ENCODE measurements at places on chromosomes 7 and 10.
A peak's percentile ranks its signal among the peaks of the same experiment; 100 is the strongest.

DNA sequence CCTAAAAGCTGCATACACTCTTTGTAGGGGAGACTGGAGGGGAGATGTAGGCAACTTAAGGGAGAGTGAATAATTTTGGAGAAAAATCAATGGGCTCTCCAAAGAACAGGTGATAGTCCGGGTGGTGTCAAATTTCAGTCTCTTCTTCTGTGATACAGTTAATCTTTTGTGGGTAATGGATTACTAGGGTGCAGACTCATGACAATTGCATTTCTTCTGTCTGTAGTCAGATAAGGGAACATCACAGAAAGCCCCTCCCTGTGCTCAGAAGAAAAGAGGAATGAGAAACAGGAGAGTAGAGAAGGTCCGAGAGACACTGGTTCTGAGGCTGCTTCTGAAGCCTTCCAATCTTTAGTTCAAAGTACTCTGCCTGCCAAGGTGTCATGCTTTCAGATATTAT lies 1140.7 kb upstream of the LRRN3 start:
- no peak for DNase-seq

GRCh38 chr7:2853147-2853546 lies 9.0 kb upstream of the GNA12 start:
- DNase-seq = no peak

GRCh38 chr10:94036766-94037033 lies 43.0 kb downstream of the PLCE1 start:
- DNase-seq = no peak

- DNase-seq = peak; percentile 18
These were observed 57.6 kb upstream of the ANTXRL start for GRCh38 chr10:46229144-46229563.

GRCh38 chr10:80407812-80408241 lies 524 bp upstream of the PRXL2A start:
- no peak for DNase-seq

- peak; percentile 44 for DNase-seq
These were observed 191.8 kb upstream of the CXCL12 start for GRCh38 chr10:44576702-44577191.

DNA sequence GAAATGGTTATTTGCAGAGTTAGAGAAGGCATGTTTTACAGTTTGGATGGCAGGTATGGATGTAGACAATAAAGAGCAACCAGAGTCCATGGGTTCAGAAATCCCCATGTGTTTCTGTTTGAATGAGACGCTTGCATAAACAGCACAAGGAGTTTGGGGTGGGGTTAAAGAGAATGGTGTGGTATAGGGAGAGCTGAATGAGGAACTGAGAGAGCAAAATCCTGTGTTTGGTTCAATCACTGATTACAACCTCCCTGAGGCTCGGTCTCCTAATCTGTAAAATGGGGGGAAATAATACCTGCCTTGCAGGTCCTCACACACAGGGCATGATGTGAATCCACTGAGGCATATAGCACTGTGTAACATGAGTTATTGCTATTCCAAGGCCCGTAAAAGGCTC lies 23.7 kb downstream of the CAV1 start:
- DNase-seq = no peak

DNA sequence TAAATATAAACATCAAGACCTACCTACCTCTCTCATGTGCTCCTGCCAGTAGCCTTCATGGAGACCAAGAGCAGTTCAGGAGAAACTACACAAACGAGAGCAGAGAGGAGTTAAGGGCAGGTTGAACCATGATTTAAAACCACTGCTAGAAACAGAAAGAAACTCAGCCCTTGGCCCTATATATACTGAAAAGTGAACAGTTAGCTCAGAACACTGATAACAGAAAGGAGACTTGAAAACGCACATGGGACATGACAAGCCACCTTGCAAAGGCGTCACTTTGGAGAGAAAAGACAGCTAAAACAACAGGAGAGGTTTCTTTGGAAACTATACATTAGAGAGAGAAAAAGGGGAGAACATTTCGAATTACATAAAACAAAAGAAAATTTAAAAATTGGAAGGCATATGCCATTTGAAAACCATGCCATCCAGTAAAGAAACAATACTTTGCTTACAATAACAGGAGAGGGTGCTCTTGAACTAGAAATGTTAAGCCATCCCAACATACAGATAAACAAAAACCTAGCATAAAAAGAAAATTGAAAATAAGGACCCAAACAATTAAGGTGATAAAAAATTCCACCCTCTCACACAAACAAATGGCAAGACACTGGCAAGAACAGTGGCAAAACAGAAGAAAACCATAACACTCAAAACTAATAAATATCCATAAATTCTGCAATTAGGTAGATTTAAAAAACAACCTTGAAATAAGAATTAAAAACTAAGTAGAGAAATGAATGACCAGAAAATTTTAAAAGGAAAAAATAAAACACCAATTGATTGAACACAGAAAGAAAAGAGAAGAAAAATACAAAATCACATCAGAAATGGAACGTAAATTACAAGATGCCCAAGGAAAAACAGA lies 232.7 kb downstream of the IMMP2L start:
- no peak for DNase-seq

GRCh38 chr7:3408814-3409595 lies 108.0 kb downstream of the SDK1 start:
- DNase-seq = no peak

DNA sequence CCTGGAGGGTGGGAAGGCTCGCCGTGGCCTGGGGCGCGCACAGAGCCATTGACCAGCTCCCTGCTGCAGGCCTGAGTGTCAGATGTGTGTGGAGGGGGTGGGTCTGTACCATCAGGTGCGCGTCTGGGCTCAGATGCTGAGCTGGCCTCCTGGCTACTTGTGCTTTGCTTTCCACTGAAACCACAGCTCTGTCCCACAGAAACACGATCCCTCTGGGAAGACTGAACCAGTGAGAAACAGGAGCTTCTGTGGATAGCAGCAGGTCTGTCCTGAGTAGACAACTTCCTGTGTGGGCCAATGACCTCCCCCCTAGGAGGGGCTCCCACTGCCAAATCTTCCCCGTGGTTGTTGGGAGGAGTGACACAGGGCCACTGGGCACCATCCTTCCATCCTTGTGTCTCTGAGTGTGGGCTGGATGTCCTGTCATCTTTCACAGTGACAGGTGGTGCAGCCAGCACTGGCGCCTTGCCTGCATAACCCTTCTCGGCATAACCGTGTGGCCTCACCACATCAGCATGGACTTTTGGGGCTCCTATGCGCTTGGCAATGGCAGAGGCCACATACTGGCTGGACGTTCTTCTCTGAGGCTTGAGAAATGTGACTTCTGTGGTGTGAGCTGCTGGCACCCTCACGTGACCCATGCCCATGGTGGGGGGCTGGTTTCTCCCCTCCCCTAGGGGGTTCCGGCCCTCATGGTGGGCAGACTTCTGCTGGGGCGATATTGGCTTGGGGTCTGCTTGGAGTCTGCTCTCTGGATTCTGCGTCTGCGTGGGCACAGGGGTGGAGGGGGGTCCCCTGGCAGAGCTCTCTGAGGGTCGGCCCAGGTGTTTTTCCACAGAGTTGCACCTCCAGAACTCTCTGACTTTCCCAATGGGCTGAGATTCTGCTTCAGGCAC lies 245.5 kb upstream of the GRB10 start:
- no peak for DNase-seq

DNA sequence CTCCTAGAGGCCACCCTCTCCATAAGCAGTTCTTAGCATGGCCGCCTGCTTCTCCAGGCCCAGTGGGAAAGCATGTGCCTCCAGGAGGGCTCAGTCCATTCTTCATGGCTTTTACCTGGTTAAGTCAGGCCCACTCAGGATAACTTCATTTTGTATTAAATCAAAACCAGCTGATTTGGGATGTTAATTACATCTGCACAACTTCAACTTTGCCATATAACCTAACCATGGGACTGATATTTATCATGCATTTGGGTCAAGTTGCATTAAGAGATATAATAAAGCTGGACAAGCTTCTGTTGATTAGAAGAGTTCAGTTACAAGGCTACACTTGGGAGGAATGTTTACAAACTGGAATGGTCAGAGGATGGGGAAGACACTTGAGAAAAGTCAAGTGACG lies 65.5 kb downstream of the EGFR start:
- DNase-seq = no peak

- DNase-seq = no peak
These were observed 45.8 kb upstream of the SRRM3 start for GRCh38 chr7:76155938-76156337.

GRCh38 chr10:76665029-76665428 lies 972.6 kb downstream of the KCNMA1 start:
- no peak for DNase-seq

- DNase-seq = no peak
These were observed 140.5 kb downstream of the PRKAG2 start for GRCh38 chr7:151736403-151736909.

- DNase-seq = no peak
These were observed 5.4 kb downstream of the CRYGN start for GRCh38 chr7:151434549-151434948.

GRCh38 chr7:105024734-105025133 lies 10.7 kb downstream of the KMT2E start:
- DNase-seq = no peak

DNA sequence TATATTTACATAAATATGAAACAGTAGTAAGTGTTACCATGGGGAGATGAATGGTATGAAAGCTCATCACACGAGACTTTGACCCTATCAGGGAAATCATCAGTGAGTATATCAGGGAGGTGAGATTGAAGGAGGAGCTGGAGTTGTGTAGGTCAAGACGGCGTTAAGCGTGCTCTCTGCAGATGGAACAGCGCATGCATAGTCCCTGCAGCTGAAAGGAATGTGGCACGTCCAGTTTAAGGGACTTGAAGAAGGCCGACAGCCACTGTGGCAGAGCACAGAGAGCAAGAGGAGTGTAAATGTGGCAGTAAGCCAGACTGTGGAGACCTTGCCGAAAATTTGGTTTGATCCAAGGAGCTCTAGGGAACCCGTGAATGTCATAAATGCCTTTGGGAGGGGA lies 38.9 kb downstream of the POU6F2 start:
- no peak for DNase-seq

DNA sequence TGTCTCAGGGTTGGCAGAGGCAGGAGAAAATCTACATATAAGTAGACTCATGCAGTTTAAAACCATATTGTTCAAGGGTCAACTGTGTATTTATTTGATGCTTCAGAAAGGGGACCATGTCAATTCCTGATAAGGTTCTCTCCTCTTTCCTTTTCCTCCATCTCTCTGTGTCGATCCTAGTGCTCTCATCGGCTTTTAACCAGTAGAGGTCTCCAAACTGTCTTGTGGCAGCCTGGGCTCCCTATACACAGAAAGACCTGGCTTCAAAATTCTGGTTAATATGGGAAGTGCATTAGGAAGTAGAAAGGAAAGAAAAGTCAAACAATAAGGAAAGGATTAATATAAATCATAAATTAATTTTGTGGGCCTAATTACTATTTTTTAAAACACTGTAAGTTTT lies 304.4 kb upstream of the C7orf33 start:
- DNase-seq = no peak

GRCh38 chr7:144481833-144482232 lies 78.3 kb upstream of the NOBOX start:
- DNase-seq = no peak

GRCh38 chr10:118271671-118272070 lies 70.5 kb downstream of the FAM204A start:
- DNase-seq = no peak

DNA sequence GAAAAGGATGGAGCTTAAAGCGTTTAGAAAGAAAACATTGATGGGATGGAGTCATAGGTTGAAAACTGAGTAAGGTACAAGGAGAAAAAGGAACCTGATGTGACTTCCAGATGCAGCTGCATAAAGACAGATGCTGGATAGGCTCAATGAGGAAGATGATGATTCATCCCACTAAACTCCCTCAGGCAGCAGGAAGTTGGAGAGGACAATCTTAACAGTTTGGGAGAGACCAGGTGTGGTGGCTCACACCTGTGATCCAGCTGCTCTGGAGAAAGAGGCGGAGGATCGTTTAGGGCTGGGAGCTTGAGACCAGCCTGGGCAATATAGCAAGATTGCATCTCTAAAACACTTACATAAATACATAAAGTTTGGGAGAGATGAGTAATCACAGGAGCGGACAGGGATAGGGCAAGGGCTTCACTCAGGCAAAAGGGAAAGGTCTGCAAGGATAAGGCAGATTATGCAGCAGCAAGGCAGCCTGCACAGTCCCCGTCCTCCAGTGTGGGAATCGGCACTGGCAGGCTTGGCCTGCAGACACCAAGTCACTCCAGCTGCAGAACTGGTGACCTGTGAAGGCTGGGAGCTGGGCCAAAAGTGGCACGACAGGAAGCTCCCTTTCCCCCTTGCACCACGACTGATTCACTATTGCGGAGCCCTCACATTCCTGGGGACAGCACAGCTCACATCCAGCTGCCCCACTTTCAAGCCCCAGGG lies 438.5 kb downstream of the GRID1 start:
- no peak for DNase-seq

DNA sequence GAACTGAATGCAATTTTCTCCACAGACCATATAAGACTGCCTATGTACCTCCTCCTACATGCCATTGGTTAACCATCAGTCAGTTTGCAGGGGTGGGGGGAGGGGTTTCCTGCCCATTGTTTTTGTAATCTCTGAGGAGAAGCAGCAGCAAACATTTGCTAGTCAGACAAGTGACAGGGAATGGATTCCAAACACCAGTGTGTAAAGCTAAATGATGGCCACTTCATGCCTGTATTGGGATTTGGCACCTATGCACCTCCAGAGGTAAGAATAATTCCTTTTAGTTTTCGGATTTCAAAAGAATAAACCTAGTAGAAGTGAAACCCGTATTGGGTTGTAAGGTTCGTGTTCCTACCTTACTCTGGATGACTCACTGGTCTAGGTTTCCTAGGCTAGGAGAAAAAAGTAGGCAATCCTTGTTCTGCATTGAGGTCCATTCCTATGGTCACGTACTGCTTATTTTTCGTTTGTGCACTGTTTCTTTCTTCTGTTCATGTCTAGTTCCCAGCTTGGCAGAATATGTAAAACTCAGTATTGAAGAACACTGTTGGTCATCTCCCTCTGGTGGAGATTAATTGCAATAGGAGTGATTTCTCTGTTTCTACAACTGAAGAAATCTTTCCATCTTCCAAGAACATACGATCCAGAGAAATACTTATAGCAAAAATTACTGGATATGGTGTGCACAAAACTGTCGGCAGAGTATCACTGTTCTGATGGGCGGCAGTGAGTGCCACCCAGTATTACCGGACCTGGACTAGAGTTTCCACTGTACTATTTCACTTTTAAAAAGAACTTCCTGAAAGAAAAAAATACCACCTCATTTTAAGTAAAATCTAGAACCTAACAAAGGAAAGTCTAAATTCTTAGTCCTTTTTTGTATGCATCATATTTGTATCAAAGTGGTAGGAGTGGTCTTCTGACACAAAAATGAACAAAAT lies at the start of gene AKR1C3:
TSS of gene AKR1C3 (plus strand) at position 150 of the 941 bp plus-strand sequence. CDS start at position 181, 31 bp downstream.
- DNase-seq = peak; percentile 9

GRCh38 chr7:12930534-12930933 lies 243.1 kb downstream of the ARL4A start:
- DNase-seq = no peak
